ENCODE measurements at places on chromosomes 11 and 22. TPM values are rescaled to one million over a fixed set of nuclear protein-coding genes. Genes with fewer than 3 reads are reported as not detected.
A peak's percentile ranks its signal among the peaks of the same experiment; 100 is the strongest.

DNA sequence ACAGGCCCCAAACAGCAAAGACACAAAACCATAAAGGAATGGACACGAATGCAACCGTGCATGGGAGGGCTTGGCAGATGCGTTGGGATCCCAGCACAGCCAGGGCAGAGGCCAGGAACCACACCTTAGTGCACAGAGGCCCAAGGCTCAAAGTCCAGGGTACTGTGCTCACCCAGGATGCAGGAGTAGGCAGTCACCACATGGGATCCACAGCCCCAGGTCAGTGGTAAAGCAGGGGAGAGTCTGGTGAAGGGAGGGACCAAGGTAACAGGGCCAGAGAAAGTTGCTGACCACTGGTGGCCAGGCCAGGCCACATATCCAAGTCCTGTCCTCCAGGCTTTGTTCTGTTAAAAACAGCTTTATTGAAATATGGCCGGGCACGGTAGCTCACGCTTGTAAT lies 6.5 kb upstream of the CERK start:
- no peak for DNase-seq

- DNase-seq, result no peak
These were observed 39.0 kb upstream of the MMP20 start for GRCh38 chr11:102664001-102664752.

GRCh38 chr11:95736355-95736754 lies 53.2 kb downstream of the FAM76B start:
- no peak for DNase-seq

DNA sequence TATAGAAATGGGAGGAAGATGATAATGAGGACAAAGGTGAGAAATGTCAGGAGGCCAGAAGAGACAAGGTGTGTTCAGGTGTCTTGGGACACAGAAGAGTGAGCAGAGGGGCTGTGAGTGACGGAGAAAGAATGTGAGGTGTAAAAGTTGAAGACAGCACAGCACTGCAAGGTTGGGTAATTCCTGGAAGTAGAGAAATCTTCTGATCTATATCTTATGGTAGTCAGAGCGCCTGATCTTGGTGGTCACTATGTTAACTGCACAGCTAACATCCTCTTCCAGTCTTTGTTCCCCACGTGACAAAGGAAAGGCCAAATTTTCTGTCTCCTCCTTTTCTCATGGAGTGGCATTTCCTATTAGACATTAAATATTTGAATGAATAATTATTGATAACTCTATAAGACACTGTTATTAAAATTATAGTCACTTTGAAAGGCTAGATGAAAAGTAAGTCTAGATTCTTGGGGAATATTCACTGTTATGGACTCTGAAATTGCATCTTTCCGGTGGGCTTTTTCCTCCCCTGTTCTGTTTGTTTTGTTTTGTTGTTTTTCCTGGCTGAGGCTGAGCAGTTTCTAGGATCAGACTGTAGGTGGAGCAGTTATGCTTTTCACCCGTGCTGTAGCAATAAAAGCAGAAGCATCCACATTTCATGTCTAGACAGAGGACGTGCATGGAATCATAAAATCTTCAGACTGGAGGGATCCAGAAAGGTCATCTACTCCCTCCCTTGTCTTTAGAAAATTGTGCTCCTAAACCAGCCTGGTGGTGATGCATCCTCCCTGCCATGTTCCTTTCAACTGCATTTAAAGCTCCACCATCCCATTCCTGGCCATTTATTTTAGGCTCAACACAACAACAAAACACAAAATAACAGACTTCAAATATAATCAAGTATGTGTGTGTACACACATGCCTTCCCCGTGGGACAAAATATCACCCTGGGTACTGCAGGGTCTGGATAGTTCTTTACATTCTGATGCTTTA lies 26.6 kb downstream of the SC5D start:
- DNase-seq, result peak; percentile 53

DNA sequence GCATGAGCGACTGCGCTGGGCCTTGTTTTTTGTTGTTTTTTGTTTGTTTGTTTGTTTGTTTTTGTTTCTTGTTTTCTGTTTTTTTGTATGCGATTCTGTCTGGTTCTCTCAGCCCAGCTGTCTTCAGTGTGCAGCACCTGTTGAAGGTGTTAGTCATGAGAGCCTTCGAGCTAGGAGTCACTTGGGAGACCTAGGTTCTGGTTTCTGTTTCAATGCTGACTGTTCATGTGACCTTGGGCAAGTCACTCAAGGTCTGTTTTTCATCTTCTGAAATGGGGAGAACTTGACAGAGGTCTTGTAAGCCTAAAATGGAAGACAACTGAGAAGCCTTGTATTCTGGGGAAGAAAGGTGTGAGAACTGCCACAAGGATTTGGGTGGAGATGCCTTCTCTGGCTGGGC lies 1.8 kb downstream of the DCPS start:
- no peak for DNase-seq

GRCh38 chr11:68312117-68312779 lies at the start of gene LRP5:
TSS of gene LRP5 (plus strand) at chr11:68312591. CDS start at chr11:68312715, 124 bp downstream.
- DNase-seq, result no peak

DNA sequence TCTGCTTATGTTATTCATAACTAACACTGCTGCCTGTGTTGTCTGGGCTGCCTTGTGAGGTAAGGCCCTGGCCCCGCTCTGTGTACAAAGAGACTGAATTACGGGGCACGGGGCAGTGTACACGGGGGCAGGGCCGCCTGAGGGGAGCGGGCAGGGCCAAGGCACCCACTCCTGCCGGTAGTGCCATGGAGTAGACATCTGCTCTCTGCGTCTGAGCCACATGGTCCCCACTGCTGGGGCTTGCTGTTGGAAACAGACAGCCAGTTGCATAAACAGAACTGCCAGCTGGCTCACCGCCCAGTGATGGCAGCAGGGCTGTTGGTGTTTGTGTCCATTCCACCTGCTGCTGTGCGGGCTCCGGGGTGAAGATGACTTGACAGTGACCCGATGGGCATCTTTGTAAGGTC lies 19.8 kb downstream of the FAM118A start:
- DNase-seq, result no peak

GRCh38 chr11:76207642-76208401 lies 1.5 kb upstream of the WNT11 start:
- peak; percentile 59 for DNase-seq

GRCh38 chr22:45670981-45671782 lies 452 bp upstream of the ATXN10 start:
- DNase-seq, result no peak

GRCh38 chr11:61777234-61778090 lies 14.9 kb downstream of the TMEM258 start:
- DNase-seq, result no peak

DNA sequence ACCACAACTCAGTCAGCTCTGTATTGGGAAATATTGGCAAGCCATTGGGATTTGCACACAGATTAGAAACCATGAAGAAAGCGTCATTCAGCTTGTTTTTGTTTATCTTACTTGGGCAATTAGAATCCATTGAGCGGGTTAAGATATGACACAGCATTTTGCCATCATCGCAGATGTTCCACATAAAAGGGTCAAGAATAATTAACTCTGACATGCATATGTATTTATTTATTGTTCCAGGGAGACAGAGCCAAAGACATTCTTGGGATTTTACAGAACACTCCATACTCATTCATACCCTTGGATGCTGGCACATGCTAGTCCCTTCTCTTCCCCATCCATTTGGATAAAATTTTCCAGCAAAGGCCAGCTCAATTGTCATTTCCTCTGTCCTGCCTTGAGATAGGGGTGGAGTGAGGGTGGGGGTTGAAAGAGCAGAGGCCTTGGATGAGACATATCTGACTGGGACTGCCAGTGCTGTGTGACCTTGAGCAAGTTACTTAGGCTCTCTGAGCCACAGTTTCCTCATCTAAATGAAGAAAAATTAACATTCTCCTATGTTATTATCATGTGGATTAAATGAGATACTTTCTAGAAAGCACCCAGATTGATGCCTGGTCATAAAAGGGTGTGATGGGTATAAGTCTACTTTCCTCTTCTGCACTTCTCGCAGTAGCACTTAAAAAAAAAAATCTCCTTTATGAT lies 179.7 kb downstream of the RRAS2 start:
- peak; percentile 87 for DNase-seq

DNA sequence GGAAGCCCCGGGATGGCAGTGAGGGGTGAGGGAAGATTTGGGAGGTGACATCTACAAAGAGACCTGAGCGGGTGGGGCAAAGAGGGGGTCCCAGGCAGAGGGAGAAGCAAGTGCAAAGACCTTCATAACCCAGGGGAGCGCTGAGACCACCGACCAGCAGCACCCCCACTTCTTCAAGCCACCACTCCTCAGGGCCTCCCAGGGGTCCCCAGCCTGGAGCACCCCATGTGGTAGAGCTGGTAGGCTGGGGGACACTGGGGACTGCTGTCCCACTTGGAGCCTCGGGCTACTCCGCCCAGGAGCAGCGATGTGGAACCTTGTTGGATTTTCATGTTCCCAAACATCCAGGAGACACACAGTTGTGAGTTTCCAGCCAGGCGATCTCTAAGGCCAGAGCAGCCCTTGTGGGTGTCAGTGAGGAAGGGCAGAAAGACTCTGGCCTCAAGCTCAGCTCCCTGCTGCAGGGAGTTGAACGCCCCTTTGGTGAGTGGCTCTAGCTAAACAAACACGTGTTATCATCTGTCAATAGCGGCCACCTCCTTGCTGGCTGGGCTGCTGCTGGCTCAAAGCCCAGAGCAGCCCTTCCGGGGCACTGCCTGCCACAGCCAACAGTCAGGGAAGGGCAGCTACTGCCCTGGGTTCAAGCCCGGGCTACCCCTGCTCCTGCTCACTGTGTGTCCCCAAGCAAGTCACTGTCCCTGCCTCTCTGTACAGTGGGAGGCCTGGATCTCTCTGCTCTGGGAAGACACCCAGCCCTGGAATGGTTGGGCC lies 25.7 kb upstream of the CHKA start:
- DNase-seq, result peak; percentile 67

GRCh38 chr11:77821349-77821851 lies 456 bp downstream of the AAMDC start:
- no peak for DNase-seq

- DNase-seq, result no peak
These were observed 80.3 kb downstream of the FBLN1 start for GRCh38 chr22:45582955-45583320.

- DNase-seq, result no peak
These were observed 14.6 kb downstream of the KCNJ1 start for GRCh38 chr11:128852327-128853023.

- peak; percentile 35 for DNase-seq
These were observed 223.4 kb upstream of the PITPNB start for GRCh38 chr22:28142361-28142961.

DNA sequence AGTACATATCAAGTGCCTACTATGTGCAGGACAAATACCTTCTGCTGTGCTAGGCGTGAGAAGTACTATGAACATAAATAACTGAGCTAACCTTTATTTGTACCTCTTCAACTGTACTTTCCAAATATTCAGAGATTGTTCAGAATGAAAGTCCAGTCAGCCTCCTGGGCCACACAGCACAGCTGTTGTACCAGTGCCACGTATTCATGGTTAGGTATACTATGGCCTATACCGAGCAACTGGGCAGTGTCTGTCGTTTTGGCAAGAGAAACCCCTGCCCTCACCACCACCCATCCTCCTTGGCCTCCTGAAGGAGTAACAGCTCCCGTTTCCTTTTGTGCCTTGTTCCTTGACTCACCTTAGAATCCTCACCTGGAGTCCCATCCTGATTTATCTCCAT lies 53.0 kb downstream of the RASSF10 start:
- no peak for DNase-seq

GRCh38 chr11:97641988-97642387 lies 1252.2 kb downstream of the JRKL start:
- no peak for DNase-seq

DNA sequence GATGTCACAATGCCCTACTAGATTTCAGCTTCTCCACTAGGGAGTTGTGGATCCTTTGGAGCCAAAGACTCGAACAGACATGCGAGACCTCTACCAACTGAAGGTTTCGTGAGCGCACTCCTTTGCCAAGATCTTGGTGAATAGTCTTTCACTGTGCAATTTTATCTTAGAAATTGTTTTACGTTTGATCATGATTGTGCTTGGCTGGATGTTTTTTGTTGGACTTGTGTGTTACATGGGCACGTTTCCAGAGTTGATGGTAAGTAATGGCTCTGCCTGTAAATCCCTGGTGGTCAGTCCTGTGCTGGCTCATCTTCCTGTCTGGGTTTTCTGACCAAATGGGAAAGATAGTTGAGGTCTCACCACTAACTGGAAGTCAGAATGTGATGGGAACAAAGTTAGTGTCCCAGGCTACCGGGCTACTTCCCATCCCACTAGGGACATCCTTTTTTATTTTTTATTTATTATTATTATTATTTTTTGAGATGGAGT lies at the start of gene MISFA:
TSS of gene MISFA (plus strand) at position 51 of the 492 bp plus-strand sequence. CDS start at position 191, 140 bp downstream.
- no peak for DNase-seq

GRCh38 chr22:36617694-36618522 lies 85.6 kb downstream of the CACNG2 start:
- DNase-seq, result no peak

- no peak for DNase-seq
These were observed 116.2 kb downstream of the KCNQ1OT1 start for GRCh38 chr11:2583605-2583958.

DNA sequence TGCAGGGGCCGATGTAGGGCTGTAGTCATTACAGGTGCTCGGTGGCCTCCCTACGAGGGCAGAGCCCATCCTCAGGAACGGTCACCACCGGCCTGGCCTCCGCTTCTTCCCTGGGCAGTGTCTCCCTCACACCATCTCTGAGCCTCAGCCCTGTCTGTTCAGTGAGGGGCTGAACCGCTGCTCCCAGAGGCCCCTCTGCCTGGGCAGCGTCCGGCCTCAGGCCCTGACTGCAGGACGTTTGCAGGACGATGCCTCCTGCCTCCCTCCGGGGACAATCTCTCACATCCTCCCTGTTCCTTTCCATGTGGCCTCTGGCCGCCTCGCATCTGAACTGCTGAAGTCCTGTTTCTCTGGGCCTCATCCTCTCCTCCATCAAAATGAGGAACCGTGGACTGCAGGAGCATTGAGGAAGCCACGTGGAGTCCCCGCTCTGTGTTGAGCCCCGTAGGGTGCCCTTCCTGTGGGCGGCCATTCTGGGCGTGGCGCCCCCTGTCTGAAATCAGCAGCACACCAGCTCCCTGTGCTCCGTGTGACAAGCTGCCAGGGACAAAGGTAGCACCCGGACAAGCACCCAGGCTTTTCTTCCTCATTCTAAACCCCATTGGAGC lies 933.5 kb downstream of the BRD1 start:
- DNase-seq, result no peak

DNA sequence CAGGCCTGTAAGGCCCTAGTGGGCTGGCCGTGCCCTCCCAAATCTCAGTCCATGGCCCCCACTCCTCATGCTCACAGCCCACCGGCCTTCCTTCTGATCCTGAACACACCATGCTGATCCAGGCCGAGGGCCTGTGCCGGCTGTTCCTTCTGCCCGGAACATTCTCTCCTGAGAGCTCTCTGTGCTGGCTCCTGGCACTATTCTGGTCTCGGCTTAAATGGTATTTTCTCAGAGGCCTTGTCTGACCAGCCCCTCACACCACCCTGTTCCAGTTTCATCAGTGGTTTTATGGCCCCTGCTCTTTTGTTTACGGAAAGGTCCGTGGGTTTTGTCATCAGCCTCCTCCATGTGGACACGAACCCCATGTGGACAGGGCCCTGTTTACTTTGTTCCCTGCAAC lies 22.0 kb downstream of the SPTBN2 start:
- DNase-seq, result no peak

MFRP gene
- total RNA-seq, result not detected

KRTAP5-9 gene
- not detected for total RNA-seq

NUDT8 gene
- 15.7 TPM for total RNA-seq

SGSM1 gene
- total RNA-seq, result not detected

LUZP2 gene
- total RNA-seq, result 0.25 TPM

SCN4B gene
- total RNA-seq, result 2.5 TPM

FKBP2 gene
- total RNA-seq, result 97.7 TPM

ASPHD2 gene
- total RNA-seq, result 1.8 TPM

YPEL4 gene
- 1.2 TPM for total RNA-seq

OR51I2 gene
- total RNA-seq, result not detected

DLG2 gene
- 1.7 TPM for total RNA-seq

UPK3A gene
- total RNA-seq, result not detected

FBLN1 gene
- total RNA-seq, result 1.0 TPM

OR8H2 gene
- not detected for total RNA-seq
